ENCODE measurements at places on chromosomes 3 and 15. TPM values are rescaled to one million over a fixed set of nuclear protein-coding genes. Genes with fewer than 3 reads are reported as not detected.

GRCh38 chr15:34336231-34336990 is 1.2 kb downstream of the SLC12A6 start:
- no peak for DNase-seq

DNA sequence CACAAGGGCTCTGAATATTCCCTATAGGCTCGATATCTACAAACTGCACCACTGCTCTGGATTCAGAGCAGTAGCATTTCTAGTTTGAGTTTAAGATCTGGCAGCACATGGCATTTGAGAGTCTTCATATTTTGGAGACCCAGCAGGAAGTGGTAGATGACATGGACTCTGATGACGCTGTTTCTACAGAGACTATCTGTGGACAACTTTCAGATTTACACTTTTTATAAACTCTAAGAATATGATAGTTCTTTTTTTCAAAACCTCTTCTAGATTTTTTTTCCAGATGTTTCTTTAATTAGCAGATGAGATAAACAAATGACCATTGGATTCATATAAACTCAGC is 35.8 kb downstream of the ARMC8 start:
- no peak for DNase-seq

- no peak for DNase-seq
Measured at GRCh38 chr3:73848173-73848906, 223.6 kb upstream of the PDZRN3 start.

DNA sequence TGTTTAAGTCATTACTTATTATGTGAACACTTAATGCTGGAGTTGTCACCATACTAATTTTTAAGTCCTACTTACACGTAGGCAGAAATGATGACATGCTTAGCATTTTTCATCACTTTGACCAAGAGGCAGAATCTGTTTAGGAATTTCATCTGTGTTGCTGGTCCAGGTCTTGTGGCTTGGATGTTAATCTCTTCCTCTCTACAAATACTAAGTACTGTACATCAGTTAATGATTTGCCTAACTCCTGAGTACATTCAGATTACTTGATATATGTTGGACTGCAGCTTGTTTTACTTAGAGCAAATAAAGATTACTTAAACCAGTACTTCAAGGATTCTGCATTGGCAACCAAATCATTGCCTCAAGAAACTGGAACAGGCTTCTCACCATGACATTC is 8.6 kb downstream of the SNRK start:
- no peak for DNase-seq

DNA sequence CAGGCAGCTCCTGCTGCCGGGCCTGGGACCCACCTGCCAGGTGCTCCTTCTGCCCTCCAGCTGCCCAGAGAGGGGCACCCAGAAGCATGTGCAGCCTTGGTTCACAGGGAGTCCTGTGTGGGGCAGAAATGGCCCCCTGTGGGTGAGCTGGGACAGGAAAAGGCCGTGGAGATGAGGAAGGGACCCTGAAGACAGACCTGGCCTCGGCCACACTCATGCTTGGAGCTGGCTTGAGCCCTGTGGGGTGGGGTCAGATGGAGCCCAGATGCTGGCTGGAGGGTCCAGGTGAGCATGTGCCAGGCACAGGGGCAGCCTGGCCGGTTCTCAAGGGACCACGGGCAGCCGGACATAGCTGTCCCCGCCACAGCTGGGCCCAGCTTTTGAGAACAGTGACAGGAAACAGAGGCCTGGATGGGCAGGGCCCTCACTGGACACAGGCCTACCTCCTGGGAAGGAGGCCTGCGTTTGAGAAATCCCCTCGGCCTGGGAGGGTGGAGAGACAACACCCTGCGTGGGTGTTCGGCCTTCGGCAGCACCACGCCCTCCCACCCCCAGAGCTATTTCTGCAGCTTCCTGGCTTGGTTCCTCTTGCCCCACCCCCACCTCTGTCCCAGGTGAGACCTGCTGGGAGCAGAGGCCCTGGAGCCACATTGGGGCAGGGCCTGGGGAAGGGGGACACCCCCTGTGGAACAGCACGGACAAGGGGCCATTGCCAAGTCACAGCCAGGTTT is 132.6 kb upstream of the MEF2A start:
- no peak for DNase-seq

GRCh38 chr3:107368654-107369398 is 8.4 kb upstream of the CCDC54 start:
- DNase-seq: no peak

DNA sequence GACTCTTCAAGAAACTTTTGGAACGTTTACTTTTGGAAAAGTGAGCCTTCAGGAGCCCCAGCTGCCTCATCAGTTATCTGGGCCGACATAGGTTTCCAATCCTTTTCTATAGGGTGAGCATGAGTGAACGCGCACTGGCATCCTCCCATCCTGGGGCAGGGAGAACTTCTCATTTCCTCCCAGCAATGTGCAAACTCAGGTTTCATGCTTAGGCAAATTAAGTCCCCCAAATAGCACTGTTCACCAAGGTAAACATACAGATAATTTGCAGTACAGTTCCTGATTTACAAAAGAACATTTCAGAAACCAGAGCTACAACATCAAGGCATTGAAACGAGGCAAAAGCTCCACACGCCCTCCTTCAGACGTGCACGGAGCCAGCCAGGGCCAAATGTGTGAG is 333.5 kb upstream of the NR2E3 start:
- DNase-seq: no peak

GRCh38 chr3:155232605-155233004 is 60.9 kb downstream of the STRIT1 start:
- DNase-seq: no peak

DNA sequence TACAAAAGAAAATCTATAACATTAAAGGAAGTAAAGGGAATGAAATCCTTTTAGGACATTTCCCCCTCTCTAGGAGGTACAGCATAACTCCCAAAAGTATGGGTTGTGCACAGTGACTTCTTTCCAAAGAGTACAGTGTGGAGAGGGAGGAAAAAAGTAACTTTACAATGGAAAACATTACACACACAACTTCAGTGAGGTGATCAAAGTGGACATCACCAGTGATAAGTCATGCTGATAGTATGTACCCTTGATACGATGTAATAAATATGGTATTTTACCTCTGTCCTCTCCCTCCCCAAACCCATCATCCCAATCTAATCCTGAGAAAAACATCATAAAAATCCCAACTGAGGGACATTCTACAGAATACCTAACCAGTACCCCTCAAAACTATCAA is 10.8 kb downstream of the PLD1 start:
- DNase-seq: no peak

- no peak for DNase-seq
Measured at GRCh38 chr3:13233487-13234485, 160.6 kb upstream of the IQSEC1 start.

DNA sequence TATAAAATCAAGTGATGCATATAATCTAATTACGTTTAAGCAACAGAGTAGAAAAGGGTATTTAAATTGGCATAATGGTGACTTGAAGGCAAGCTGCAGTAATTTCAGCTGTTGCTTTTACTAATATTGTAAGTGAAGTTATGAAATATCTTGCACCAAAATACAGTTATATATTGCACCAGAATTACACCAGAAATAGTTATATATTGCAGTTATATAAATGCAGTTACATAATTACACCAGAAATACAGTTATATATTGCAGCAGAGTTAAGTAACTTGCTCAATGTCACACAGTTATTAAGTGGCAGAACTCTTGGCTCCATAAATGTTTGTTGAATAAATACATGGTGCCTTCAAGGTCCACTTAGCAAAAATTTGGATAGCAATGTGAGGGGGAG is 51.4 kb downstream of the PCOLCE2 start:
- no peak for DNase-seq

DNA sequence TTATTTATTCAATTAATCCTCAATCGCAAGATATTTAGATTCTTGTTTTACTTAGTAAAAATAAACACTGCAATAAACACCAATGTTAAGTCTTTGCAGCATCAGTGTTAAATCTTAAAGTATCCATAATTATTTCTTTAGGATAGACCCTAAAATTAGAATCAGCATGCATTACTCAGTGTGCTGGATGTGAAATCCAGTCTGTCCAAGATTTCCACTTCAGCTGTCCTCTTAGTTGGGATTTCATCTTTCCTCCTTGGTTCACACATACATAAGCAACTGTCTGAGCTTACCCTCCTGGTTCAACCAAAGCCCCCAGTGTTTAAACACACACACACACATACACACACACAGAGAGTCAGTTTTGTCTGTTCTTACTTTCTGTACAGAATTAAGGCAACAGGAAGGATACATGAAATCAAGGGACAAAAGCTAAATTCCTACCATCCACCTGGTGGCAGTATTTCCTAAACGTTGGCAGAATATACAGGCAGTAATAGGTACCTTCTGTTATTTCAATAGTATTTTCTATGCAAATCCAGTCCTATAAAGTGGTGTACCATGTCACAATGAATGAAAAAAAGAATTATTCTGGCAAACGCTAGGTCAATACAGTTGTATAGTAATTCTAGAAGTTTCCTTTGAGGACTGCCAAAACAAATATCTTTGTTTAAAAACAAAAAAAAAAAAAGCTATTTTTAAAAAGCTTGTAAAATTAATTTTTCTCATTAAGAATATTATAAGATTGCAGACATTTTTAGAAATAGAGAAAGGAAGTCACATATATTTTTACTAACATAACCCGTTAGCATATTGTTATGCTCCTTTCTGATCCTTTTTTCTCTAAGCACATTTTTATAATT is 27.3 kb upstream of the DMXL2 start:
- DNase-seq: peak; percentile 17

DNA sequence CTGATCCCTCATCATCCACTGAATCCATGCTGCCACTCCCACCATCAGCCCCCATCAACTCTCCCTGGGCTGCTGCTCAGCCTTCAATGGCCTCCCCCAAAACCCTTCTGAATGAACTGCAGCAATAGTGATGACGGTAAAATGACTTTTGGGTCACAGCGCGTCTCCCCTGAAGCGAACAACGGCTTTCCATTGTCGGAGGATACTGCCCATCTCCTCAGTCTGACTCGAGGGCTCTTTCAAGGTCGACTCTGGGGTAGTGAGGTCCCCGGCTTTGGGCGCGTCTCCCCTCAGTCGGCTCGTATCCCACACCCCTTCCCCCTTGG is 57.2 kb upstream of the ZBTB38 start:
- no peak for DNase-seq

GRCh38 chr3:46462511-46462910 is 2.2 kb downstream of the LTF start:
- DNase-seq: no peak

- DNase-seq: no peak
Measured at GRCh38 chr15:33623010-33623409, 312.2 kb downstream of the RYR3 start.

GRCh38 chr15:45641374-45641781 is 6.5 kb downstream of the SQOR start:
- DNase-seq: no peak

GRCh38 chr3:119913021-119913420 is 131.1 kb downstream of the NR1I2 start:
- DNase-seq: no peak

GRCh38 chr3:28008235-28008634 is 233.2 kb upstream of the CMC1 start:
- DNase-seq: no peak

DNA sequence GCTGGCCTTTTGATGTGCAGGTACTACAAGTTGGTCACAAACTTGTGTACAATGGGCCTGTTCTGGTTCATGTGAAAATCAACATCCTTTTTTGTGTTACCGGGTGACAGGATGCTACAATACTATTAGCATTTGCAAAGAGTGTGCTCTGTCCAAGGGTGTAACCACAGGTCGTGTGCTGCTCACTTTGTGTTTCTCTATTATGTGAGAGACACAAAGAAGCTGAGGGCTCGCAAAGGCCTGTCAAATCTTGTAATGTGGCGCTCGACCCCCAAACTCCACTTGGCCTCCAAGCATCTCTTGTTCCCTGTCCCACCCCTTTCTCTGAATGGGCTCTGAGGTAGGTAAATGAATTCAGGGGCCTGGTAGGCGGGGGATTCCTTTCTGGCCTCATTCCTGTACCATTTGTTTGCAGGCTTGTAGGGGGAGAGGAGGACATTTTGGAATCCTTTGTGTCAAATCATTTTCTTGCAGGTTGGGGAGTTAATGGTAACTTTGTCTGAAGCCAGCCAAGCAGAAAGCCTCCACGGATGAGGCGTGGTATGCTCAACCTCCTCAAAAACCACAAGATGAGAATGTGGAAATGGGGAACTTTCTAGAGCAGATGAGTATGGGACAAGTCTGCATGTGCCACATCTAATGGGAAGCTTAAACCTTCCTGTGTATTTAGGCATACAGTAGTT is 109.1 kb downstream of the OPA1 start:
- no peak for DNase-seq

DNA sequence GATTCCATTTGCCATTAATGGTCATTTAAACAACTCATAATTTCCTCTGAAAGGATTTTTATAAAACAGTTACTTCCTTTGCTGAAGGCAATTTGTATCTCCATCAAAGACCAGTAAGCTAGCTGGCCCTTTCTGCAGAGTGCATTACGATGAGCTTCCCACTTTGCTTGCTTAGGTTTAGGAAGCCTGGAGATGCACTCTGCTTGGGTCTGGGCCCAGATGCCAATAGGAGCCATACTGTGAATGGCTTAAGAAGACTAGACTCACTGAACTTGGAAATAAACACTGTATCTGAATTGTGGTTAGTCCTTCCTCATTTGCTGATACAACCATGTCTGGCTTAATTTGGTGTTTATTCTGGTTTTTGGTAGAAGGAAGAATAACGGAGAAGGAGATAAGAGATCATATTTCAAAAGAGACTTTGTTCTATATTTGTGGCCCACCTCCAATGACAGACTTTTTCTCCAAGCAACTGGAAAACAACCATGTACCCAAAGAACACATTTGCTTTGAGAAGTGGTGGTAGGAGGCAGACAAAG is 38.1 kb downstream of the OXNAD1 start:
- no peak for DNase-seq

DNA sequence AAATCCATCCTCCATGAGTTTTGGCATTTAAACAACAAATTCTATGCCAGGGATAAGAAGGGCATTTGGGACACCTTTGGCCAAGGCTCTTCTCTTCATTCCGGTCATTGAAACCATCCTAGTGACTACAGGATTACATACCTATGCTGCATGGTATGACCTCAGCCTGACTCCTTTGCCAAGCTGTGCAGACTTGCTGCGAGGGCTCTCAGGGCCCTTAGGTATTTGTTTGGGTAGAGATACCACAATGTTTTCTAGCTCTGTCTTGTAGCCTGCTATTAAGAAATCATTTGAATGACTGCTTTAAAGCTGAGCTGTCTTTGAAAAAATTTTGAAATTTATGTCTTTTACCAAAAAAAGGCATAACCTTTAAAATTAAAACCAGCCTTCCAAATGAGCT is 749.8 kb upstream of the SGO1 start:
- DNase-seq: no peak

ARHGEF3 gene
- 13.8 TPM for total RNA-seq

LXN gene
- 179 TPM for total RNA-seq

LSMEM2 gene
- total RNA-seq: not detected

CLRN1 gene
- not detected for total RNA-seq

LRTM1 gene
- total RNA-seq: not detected

CHRFAM7A gene
- 3.8 TPM for total RNA-seq

CD80 gene
- not detected for total RNA-seq

MAGEL2 gene
- under 0.01 TPM for total RNA-seq

NUP210 gene
- 1.1 TPM for total RNA-seq

SLC9C1 gene
- total RNA-seq: under 0.01 TPM

ST3GAL6 gene
- total RNA-seq: 27.6 TPM

CLDN16 gene
- not detected for total RNA-seq

RHCG gene
- total RNA-seq: not detected

EPHA3 gene
- not detected for total RNA-seq

GOLGA8H gene
- 2.0 TPM for total RNA-seq

ITIH1 gene
- not detected for total RNA-seq

Measured in pulmonary artery endothelial cell (primary cell).